ENCODE measurements at places on chromosomes 2 and 18.

GRCh38 chr2:97766567-97766966 lies 53.2 kb downstream of the ZAP70 start:
- DNase-seq = no peak

DNA sequence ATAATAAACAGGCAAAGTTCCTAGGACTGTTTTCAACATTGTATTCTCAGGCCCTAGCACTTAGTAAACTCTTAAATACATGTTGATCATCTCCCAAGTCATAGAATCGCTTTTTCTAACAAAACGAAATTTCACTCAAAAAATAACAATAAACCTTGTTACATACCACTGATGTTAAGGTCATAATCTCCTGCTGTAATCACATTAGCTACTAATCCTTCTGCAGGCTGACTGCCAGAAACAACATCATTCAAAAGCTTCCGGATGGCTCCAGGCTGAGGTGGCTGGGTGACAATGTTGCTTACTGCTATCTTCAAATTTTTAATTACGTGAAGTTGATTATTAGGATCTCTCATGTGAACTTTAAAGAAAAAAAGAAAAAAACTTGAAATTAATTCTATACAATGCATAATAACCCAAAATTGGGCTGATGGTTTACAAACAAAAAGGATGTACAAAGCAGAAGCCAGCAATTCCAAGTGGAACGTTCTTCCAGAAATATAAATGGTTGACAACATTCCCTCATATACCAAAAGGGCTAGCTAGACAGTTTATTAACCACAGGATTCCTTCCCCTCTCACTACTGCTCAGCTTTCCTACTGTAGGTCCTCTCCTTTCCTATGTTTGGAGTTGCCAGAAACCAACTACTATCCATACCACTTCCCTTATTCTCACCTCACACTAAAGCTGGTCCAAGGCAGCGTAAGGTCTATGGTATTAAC lies 11.6 kb downstream of the TRAPPC8 start:
- no peak for DNase-seq

DNA sequence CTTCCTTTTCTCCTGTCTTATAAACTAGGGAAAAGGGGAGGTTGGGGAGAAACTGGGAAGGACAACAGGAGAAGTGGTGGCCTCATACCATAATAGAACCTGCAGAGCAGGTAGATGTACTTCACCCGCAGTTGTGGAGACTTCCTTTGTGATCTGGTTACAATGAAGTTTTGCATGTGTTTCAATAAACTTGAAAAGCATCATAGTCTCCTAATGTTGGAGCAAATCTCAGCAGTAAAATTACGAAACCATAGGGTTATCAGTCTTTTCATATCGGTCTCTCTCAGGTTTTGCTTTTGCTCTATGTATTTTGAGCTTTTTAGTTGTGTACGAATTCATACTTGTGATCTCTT lies 30.5 kb downstream of the ANO7 start:
- no peak for DNase-seq

DNA sequence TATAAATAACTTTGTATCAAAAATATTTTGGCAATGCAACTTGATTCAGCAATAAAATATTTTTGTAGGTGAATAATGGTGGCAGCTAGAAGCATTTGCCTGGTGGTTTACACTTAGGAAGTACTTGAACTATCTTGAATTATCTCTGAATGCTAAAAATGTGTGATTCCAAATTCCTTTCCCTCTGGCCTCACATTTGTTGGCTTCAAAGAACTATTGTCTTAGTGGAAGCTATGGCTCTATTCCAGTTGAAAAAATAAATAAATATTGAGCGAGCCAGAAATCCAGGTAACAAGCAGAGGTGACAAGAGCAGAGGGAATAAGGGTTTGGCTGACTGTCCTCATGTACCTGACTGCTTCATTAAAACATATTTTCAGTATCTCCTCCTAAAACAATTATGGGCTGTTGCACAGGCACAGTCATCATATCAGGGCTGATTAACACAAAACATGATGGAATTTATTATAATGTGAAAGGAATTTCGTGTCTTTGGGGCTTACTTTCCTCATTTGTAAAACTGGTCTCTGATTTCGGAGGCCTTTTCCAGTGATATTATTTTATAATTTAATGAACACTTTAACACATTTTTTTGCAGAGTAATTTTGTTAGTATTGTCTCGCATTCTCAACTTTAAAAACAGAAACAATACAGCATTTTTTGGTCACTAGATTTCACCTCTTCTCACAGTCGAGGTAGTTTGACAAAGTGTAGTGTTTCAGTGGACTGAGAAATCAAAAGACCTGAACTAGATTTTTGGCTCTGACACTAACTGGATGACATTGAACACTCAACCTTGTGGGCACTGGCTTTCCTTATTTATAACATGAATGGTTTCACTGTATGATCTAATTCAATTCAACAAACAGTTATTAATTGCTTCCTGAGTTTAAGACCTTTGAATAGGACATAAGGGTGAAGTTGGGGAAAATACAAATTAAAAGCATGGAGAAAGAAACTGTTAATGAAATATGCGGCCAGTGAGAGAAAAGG lies 7.8 kb upstream of the CAVIN2 start:
- no peak for DNase-seq

- DNase-seq = no peak
Observed at GRCh38 chr2:216677439-216678097, 17.8 kb downstream of the IGFBP5 start.

- no peak for DNase-seq
Observed at GRCh38 chr18:55268151-55268601, 308.9 kb upstream of the CCDC68 start.

GRCh38 chr18:59725142-59725541 lies 27.9 kb upstream of the CCBE1 start:
- DNase-seq = no peak

DNA sequence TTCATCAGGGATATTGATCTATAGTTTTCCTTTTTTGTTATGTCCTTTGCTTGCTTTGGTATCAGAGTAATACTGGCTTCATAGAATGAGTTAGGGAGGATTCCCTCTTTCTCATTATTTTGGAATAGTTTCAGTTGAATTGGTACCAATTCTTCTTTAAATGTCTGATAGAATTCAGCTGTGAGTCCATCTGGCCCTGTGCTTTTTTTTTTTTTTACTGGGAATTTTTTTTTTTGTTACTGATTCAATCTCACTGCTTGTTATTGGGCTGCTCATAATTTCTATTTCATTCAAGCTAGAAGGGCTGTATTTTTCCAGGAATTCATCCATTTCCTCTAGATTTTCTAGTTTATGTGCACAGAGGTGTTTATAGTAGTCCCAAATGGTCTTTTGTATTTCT lies 103.9 kb downstream of the RND3 start:
- DNase-seq = no peak

DNA sequence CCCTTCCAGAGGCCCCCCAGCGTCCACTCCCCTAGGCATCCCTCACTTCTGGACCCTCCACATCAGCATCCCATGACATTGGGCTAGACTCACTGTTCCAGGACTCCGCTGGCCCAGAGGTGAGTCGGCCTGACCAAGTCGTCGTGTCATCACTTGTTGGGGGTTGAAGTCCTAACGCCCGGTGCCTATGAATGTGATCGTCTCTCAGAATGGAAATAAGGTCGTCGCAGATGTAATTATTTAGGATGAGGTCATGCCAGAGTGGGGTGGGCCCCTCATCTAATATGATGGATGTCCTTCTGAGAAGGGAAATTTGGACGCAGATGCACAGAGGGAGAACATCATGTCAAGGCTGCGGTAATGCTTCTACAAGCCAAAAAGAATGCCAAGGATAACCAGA lies 142.7 kb downstream of the AGAP1 start:
- DNase-seq = no peak
